ENCODE measurements at places on chromosomes 4 and X.
A peak's percentile ranks its signal among the peaks of the same experiment; 100 is the strongest.

- no peak for DNase-seq
Observed at GRCh38 chr4:37490391-37491347, 195.5 kb downstream of the RELL1 start.

DNA sequence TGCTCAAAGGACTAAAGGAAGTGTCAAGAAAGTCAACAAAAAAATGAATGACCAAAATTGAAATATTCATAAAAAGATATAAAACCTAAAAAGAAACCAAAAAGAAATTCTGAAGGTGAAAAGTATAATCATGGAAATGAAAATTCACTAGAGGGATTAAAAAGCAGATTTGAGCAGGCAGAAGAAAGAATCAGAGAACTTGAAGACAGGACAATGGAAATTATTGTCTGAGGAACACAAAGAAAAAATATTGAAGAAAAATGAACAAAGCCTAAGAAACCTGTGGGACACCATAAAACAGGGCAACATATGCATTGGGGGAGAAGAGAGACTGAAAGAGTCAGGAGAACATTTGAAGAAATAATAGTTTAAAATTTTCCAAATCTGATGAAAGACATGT lies 9.9 kb upstream of the SPON2 start:
- DNase-seq: no peak

GRCh38 chrX:156000361-156000926 lies 2.9 kb downstream of the IL9R start:
- no peak for DNase-seq

DNA sequence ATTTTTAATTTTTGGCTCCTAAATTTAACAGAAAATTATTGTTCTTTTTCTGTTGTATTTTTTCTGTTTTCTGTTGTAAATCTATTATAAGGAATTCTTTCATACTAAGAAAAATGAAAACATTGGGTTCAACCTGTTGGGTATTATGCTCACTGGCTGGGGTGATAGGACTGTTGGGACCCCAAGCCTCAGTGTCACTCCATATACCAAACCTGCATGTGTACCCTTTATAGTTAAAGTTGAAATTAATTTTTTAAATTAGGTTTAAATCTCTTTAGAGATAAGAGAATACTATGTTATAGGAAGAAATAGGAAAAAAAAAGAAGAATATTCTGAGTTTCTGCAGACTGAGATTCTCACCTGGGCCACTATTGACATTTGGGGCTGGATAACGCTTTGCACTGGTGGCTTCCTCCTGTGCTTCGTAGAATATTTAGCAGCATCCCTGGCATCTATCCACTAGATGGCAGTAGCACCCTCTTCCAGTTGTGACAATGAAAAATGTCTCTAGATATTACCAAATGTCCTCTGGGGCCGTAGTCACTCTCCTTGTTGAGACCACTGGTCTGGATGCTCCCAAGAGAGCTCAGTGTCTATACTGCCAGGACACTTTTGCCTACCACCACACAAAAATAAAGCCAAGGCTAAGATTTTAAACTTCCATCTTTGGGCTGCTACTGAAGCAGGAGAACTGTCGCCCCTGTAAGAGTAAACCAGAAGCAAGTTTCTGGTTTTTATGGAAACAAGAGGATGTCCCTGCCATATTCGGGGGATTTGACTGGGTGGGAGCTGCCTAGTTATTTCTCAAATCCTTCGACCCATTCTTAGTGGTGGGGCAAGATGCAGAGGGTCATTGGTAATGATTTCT lies 22.4 kb upstream of the CLTRN start:
- DNase-seq: no peak

DNA sequence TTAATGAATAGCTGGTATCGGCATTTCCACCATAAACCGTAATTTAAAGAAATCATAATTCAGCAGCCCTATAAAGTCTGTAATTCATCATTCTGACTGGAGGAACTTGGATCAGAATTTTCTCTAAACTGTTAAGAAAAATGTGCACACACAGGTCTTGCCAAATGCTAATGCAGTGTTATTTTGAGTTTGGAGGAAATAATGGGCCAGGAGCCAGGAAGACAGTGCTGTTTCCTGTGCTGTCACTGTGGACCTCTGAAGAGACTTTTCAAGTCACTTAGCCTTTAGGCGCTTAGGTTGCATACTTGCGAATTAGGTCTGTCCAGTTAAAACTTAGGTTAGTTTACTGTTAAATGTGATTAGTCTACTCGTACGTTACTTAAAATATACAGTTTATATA lies 137.5 kb upstream of the ANXA3 start:
- DNase-seq: no peak

GRCh38 chr4:7727749-7728148 lies 211.9 kb downstream of the AFAP1 start:
- no peak for DNase-seq

GRCh38 chr4:17327591-17327990 lies 184.3 kb downstream of the QDPR start:
- DNase-seq: no peak

DNA sequence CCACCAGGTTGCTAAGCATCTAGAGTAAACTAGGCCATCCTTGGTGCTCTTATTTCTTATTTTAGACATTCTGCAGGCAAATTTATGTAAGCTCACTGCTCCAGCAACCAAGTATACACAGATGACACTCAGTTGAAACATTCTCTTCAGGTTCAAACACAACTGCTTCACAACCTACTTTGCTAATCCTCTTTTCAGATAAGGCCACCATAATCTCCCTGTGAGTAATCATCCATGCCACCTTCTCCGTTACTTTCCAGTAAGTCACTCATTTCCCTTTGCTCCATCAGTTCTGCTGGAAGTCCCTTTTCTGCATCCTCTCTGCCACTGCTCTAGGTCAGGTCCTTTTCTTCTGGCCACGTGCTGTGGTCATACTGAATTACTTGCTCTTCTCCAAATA lies 120.2 kb upstream of the WDFY3 start:
- DNase-seq: no peak

- DNase-seq: no peak
Observed at GRCh38 chrX:130170752-130171445, 863 bp upstream of the RAB33A start.

- peak; percentile 31 for DNase-seq
Observed at GRCh38 chr4:182975806-182976205, 58.6 kb upstream of the DCTD start.

DNA sequence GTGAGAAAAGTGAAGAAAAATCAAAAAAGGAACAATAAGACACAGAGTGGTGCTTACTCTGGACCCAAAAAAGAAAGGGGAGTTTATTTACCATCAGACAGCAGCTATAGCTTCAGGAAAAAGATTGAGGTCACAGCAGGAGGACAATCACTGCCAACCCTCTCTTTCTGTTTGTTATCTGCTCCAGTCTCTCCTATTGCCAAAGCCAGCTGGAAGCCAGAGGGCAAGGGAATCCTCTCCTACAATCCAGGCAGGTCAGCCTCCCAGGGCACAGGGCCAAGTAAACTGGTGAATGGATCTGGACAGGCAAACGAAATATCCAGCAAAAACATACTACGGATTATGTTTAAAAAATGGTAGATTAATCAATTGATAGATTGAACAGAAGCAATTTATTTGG lies 306.9 kb upstream of the SLIT2 start:
- DNase-seq: no peak

Data from HS-27A (cell line).